ENCODE measurements at places on chromosomes 2 and 18. TPM values are rescaled to one million over a fixed set of nuclear protein-coding genes. Genes with fewer than 3 reads are reported as not detected.
A peak's percentile ranks its signal among the peaks of the same experiment; 100 is the strongest.

Gene ARHGAP15
- 18.5 TPM for total RNA-seq

Gene GRB14
- 4.6 TPM for total RNA-seq

Gene CD207
- 3.0 TPM for total RNA-seq

Gene TEX44
- total RNA-seq, result not detected

Gene KIF5C
- total RNA-seq, result 0.47 TPM

Gene SLC4A3
- 1.0 TPM for total RNA-seq

Gene ABCG8
- not detected for total RNA-seq

Gene C1QL2
- total RNA-seq, result not detected

Gene DNAJC5G
- not detected for total RNA-seq

Gene CD8A
- total RNA-seq, result 5.5 TPM

Gene PTH2R
- total RNA-seq, result 0.32 TPM

Gene IL36G
- not detected for total RNA-seq

Gene FSIP2
- 0.27 TPM for total RNA-seq

Gene PIEZO2
- total RNA-seq, result 11.1 TPM

Gene ANKRD62
- 0.27 TPM for total RNA-seq

Gene TNFAIP6
- total RNA-seq, result 2.1 TPM

Gene MC4R
- 0.35 TPM for total RNA-seq

GRCh38 chr18:11880586-11881304 lies 27.4 kb downstream of the MPPE1 start:
- DNase-seq, result no peak

- DNase-seq, result no peak
Observed at GRCh38 chr18:62018034-62018758, 125.4 kb upstream of the RNF152 start.

GRCh38 chr18:41226911-41227310 lies 728.1 kb upstream of the PIK3C3 start:
- no peak for DNase-seq

DNA sequence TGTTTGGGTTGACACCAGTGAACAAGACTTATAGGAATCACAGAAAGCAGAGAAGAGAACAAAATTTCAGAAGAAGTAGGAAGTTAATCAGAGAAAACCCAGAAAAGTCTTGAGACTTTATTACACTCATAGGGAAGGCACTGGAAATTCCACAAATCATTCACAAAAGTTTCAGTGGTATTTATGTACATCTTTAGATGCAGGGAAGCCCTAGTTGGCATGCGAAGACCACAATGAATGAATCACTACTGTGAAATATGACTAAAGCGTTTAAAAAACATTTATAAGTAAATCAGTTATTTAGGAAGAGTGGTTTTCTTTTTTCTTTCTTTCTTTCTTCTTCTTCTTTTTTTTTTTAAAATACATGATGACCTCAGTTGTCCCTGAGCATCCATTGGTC lies 105.1 kb downstream of the NUP35 start:
- DNase-seq, result no peak

GRCh38 chr2:10469955-10470608 lies 22.0 kb upstream of the ODC1 start:
- no peak for DNase-seq

DNA sequence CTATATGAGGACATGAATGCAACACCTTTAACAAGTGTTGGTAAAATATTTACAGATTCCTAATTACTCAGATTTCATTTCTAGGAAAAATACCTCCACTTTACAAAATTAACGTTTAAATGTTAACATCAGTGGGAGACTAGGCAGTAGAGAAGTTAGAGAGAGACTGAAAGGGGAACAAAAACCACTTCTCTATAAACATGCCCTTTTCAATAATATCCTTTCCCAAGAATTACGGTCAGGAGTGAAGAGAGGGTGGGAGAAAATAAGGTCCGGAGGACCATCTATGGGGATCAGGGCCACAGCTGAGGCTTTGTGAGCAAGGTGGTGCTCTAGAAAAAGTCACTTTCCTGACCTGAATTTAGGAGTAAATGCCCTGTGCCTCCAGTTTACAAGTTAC lies 65.3 kb upstream of the WIPF1 start:
- no peak for DNase-seq

DNA sequence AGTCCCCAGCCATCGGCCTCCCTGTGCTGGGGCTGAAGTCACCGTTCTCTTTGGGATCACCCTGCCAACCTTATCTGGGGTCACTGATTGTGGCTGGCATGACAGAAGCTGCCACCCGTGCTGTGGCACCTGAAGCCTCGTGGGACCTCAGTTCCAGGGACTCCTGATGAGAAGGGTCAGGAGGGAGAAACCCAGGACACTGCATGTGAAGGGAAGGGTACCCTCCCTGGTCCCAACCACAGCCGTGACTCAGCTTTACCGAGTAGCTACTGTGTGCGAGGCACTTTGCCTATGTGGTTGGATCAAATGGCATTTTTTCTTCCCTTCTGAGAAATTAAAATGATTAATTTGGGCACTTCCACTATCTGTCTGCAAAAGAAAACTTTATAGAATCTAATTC lies 64.4 kb downstream of the SP110 start:
- DNase-seq, result no peak

- DNase-seq, result no peak
Observed at GRCh38 chr2:235496239-235496621, 2.4 kb downstream of the AGAP1 start.

- DNase-seq, result no peak
Observed at GRCh38 chr2:26495705-26496297, 17.9 kb upstream of the OTOF start.

DNA sequence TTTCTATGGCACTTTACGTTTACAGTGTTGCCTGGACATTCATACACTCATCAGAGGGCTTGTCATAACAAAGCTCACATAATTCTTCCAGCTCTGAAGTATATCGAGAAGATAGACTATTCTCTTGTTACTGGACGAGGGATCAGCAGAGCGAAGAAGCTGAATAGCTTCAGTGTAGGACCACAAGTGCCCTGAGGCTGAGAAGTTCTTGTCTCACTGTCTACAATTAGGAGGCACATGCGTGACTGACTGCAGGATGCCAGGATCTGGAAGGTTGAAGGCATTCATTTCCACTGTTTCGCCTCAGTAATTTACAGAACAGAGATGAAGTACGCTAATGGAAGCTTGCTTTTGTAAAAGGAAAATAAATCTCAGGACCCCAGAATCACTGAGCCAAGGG lies 9.6 kb downstream of the SH3YL1 start:
- no peak for DNase-seq

GRCh38 chr2:239061824-239062570 lies 214.1 kb downstream of the TWIST2 start:
- peak; percentile 38 for DNase-seq

GRCh38 chr2:204881655-204882054 lies 336.4 kb downstream of the PARD3B start:
- no peak for DNase-seq

GRCh38 chr18:28153485-28154065 lies 23.4 kb downstream of the CDH2 start:
- DNase-seq, result no peak

DNA sequence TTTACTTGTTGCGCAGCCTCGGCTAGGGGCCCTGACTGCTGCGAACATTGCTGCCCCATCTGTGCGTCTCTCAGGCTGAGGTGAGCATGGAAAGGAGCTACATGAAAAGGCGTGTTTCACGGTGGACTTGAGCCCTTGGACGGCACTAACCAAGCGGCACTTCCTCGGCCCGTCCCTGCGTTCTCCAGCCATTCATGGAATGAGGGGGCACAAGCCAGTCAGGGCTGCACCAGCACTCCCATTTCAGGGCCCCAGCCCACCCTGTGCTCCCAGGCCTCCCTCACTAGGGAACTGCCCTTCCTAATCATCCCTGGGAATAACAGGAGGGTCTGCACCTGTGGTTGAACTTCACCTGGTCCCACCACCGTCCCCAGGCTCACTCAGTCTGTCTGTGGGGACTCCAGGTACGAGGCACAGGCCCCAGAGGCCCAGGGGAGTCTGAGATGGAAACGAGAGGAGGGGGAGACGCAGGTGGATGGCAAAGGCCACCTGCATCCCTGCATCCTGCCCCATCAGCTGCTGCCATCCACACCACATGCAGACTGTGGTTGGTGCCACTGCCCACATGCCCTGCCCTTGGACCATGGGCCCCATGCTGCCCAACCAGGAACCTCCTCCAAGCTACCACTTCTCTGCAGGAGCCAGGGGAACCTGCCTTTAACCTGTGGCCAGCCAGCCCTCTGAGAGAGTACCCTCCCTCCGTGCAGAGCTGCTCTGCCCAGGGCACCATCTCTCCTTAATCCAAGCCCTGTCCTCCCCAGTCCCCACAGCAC lies 99.7 kb downstream of the EIPR1 start:
- no peak for DNase-seq

GRCh38 chr2:39738936-39739335 lies 40.1 kb downstream of the THUMPD2 start:
- DNase-seq, result no peak

GRCh38 chr18:58716060-58716756 lies 44.9 kb downstream of the MALT1 start:
- DNase-seq, result no peak

GRCh38 chr18:76412818-76413565 lies 82.0 kb downstream of the ZNF516 start:
- no peak for DNase-seq

DNA sequence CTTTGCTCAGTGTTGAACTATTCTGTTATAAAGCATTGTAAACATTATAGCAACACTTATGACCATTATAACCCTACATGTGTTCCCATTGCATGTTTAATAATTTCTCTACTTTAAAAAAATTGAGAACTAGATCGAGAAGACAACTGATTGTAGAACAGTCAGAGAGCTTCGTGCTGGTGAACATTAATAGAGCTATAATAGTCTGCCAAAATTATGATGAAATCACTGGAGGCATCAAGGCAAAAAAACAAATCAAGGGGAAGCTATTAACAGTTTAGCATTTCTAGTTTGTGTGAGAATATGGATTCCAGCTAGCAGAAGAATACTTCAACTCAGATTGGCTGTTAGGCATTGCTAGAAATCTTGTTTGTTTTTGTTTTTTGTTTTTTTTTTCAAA lies 284.2 kb downstream of the CAMKMT start:
- no peak for DNase-seq

GRCh38 chr18:39843546-39843945 lies 2111.5 kb upstream of the PIK3C3 start:
- DNase-seq, result no peak

DNA sequence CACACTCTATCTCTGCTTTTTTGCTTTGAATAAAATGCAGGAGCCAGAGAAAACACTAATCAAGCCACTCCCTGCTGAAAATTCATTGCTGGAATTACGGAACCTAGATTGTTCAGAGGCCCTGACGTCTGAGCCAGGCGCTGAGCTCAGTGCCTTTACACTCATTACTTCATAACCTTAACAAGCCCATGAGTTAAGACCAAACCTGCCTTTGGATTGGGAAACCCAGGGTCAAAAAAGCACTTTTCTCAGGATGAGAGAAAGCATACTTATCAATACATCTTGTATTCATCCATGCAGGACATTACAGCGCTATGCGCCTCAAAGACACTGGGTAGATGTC lies 762 bp downstream of the INO80C start:
- no peak for DNase-seq

- DNase-seq, result no peak
Observed at GRCh38 chr2:108834620-108835019, 48.0 kb downstream of the CCDC138 start.

DNA sequence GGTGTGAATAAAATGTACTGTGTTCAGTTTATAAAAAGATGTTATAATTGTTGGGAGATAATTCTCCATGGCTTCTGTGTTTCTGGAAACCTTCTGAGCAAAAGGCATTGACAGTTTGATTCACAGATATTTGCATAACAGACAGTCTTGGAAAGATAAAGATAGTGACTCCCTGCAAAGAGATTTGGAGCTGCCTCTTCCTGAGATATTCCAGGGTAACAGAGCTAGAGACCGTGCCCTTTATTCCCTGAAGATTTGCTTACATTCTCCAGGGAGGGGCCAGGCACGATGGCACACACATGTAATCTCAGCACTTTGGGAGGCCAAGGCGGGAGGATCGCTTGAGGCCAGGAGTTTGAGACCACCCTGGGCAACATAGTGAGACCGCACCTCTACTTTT lies 12.2 kb upstream of the ANXA4 start:
- DNase-seq, result no peak

DNA sequence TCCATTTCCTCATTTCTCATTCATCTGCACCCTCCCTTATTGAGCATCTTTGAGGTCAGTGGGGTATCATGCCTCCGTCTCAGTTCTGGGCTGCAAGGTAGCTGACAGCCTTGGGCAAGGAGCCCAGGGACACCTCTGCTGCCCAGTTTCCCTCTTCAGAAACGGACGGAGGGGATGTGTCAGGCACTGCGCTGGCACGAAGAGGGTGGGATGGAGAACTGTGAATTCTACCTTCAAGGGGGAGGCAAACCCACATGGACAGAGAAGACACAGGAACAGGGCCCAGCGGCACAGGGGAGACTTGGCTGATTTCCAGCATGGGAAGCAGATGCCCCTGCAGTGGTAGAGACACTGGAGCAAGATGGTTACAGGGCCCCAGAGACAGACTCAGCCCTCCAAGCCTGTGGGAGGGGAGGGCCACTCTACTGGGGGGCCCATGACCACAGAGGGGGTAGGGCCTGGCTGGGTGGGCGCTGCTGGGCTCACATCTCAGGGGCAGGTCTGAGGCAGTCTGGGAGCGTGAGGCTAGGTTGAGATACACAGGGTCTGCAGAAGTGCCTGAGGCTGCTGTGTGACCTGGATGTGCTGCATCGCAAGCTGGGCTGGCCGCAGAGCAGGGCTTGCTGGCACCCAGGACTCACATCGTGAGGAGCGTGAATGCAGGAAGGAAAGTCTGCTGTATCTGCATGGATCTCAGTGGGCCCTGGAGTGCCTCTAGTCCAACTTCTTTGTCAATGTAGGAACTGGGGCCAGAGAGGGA lies 92.3 kb downstream of the HS1BP3 start:
- DNase-seq, result no peak

GRCh38 chr2:150594299-150594698 lies 106.8 kb upstream of the RND3 start:
- DNase-seq, result no peak

- DNase-seq, result no peak
Observed at GRCh38 chr2:158228943-158229508, 127.3 kb downstream of the UPP2 start.

GRCh38 chr2:95025406-95026319 lies at the start of gene MAL:
TSS of gene MAL (plus strand) at chr2:95025708. CDS start at chr2:95025793, 85 bp downstream.
- no peak for DNase-seq

- no peak for DNase-seq
Observed at GRCh38 chr2:190663348-190663747, 14.5 kb downstream of the NAB1 start.

DNA sequence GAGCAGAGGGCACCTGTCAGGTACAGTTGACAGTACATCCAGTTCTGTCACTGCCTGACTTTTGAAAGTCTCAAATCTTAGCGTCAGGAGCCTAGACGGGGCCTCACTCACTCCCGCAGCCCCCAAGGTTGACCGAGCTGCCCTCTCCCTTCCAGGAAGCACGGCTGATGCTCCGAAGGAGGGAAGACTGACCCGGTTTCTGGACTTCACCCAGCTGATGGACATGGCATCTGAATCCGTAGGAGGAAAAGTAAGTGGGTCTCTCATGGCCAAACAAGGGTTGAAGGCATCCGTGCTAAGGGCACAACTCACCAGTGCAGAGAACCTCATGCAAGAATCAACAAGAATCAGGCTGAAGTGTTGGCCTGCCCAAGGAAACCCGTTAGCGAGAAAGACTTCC lies 12.9 kb downstream of the ALLC start:
- DNase-seq, result no peak

GRCh38 chr2:2846332-2847208 lies 515.5 kb upstream of the MYT1L start:
- no peak for DNase-seq

- DNase-seq, result no peak
Observed at GRCh38 chr2:102461188-102461587, 11.8 kb upstream of the SLC9A4 start.

Measured in lower lobe of right lung (tissue), 2 donors.